Tibial nerve (tissue), 4 donors: ENCODE measurements at places on chromosomes 5 and 9. TPM values are rescaled to one million over a fixed set of nuclear protein-coding genes. Genes with fewer than 3 reads are reported as not detected.

ACTBL2 gene
- not detected for total RNA-seq

SLC45A2 gene
- total RNA-seq = not detected

SLC36A3 gene
- total RNA-seq = not detected

SPOCK1 gene
- 119 TPM for total RNA-seq

IRX4 gene
- total RNA-seq = not detected

GPR150 gene
- 3.1 TPM for total RNA-seq

ADAMTS19 gene
- total RNA-seq = not detected

STPG3 gene
- not detected for total RNA-seq

PCDH12 gene
- 4.5 TPM for total RNA-seq

JMY gene
- total RNA-seq = 14.7 TPM

TMEM174 gene
- total RNA-seq = not detected

MAMDC4 gene
- 1.5 TPM for total RNA-seq

MCTP1 gene
- total RNA-seq = 117 TPM

C5orf52 gene
- not detected for total RNA-seq

WNT8A gene
- total RNA-seq = not detected

FAXDC2 gene
- 65.4 TPM for total RNA-seq

LCP2 gene
- total RNA-seq = 52.8 TPM

PIP5K1B gene
- total RNA-seq = 4.4 TPM

LCN9 gene
- not detected for total RNA-seq

CETN3 gene
- total RNA-seq = 12.9 TPM

PCDHB12 gene
- 12.6 TPM for total RNA-seq

ZNF354B gene
- 24.7 TPM for total RNA-seq

ADAMTS13 gene
- 4.3 TPM for total RNA-seq

GRIA1 gene
- 2.1 TPM for total RNA-seq

FBXL7 gene
- total RNA-seq = 41.5 TPM

ZNF883 gene
- total RNA-seq = 0.84 TPM

PCDHGA4 gene
- total RNA-seq = 6.7 TPM

NUP188 gene
- 54.0 TPM for total RNA-seq

NUTM2G gene
- not detected for total RNA-seq

DBN1 gene
- total RNA-seq = 112 TPM

CCL27 gene
- not detected for total RNA-seq

SEMA4D gene
- total RNA-seq = 13.4 TPM

PCDHGA1 gene
- total RNA-seq = 0.90 TPM

ADAMTSL2 gene
- total RNA-seq = 38.9 TPM

NEUROG1 gene
- total RNA-seq = not detected

RC3H2 gene
- 68.2 TPM for total RNA-seq

KIF12 gene
- total RNA-seq = not detected
